Stomach (tissue), 19 donors: ENCODE measurements at places on chromosomes 4 and X. TPM values are rescaled to one million over a fixed set of nuclear protein-coding genes. Genes with fewer than 3 reads are reported as not detected.

HERC5 gene
- 8.4 TPM for total RNA-seq

DNA sequence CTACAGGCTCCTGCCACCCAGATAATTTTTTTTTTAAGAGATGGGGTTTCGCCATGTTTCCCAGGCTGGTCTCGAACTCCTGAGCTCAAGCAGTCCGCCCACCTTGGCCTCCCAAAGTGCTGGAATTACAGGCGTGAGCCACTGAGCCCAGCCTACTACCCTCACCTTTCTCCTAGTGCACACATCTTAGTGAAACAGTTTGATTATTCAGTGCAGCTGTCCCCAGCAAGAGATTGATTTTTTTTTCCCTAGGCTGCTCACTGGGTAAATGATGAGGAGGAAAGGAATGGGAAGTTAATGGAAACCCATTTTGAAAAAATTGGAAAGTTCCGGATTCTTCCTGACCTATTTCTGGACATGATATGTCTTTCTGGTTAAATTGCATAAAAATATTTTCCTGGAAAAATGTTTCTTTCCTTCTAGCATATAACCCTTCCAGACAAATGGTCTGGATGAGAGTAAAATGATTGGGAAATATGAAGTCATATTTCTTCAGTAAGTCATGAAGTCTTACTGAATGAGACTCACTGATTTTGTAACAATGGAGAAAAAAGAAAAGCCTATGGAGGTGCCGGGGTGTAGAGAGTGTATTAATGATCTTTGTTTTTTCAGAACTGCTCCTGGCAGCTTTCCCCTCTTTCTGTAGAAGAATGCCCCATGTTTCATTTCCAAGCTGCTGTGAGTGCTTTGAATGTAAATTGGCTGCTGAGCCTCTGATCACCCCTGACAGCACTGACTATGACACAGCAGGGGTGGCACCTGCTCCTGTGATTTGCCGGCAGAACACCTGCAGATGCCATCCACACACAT, 19.5 kb upstream of the ZNF41 start:
- no peaks in the 10 kb centered on the region for H3K4me1 ChIP-seq
- no peaks in the 10 kb centered on the region for H3K27me3 ChIP-seq
- no peak for DNase-seq
- H3K4me3 ChIP-seq = no peak overlapping the region
- no peak overlapping the region for H3K27ac ChIP-seq
- H3K36me3 ChIP-seq = no peaks in the 10 kb centered on the region

DNA sequence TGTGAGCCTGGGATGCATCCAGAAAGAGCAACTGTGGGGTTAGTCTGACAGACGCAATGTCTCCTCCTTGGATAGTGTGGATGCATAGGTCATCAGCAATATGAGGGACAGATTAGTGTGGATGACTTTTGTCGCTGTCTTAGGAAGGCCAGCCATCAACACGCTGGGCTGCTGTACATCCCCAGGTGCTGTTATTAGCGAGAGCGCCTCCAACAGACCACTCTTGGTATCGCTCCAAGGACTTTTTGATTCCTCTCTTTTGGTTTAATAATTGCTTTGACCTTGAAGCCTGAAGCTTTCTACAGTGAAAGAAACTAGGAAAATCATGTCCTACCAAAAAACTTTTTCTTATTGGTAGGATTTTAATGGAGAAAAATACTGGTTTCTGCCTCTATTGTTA, 76.7 kb downstream of the TMEM131L start:
- H3K36me3 ChIP-seq = no peaks in the 10 kb centered on the region
- no peak overlapping the region for H3K27ac ChIP-seq
- no peak overlapping the region for H3K4me3 ChIP-seq
- DNase-seq = no peak
- H3K4me1 ChIP-seq = peaks cover 8% of the 10 kb centered on the region

EPGN gene
- 0.87 TPM for total RNA-seq

DNA sequence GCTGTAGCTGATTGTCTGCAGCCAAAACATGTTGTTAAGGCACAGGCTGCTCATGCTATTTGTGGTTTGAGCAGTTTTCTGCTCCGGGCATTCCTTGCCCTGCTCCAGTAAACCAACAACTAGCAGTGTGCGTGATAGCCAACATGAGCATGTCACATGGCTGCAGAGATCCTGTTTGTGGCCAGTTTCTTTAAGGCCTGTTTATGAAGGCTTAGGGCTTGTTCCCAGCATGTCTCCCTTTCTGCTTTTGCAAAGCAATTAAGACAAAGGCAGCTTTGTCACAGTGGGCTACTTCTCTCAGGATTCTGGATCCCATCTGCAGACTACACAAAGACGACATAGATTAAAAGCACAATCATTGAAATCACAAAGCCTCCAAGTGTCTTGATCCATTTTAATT, 160.5 kb downstream of the ZNF518B start:
- no peak overlapping the region for H3K27ac ChIP-seq
- H3K4me1 ChIP-seq = peaks cover 11% of the 10 kb centered on the region
- no peaks in the 10 kb centered on the region for H3K27me3 ChIP-seq
- H3K36me3 ChIP-seq = no peaks in the 10 kb centered on the region
- no peak overlapping the region for H3K4me3 ChIP-seq

- no peaks in the 10 kb centered on the region for H3K27me3 ChIP-seq
- no peak for DNase-seq
- H3K4me1 ChIP-seq = no peaks in the 10 kb centered on the region
- H3K36me3 ChIP-seq = no peaks in the 10 kb centered on the region
These were observed 151.7 kb upstream of the RPS6KA6 start for GRCh38 chrX:84339507-84340364.

DNA sequence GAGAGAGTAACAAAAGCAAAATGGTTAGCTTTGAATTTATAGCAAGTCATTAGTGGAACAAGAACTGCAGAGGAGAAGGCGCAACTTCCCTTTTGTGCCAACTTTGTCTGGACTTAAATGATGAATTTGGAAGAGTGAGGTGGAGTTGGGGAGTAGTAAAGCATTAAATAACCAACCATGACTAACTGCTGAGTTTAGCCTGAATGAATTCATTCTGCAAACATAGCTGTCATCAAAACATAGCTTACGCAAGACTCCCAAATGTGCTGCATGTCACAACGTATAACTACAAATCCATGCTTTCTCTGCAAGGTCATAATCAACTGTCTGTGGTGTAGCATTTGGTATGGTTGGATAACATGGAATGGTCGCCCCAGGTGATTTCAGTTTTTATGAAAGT, 75.9 kb upstream of the RPL34 start:
- H3K27me3 ChIP-seq = no peaks in the 10 kb centered on the region
- H3K27ac ChIP-seq = no peak overlapping the region
- DNase-seq = no peak
- no peak overlapping the region for H3K4me3 ChIP-seq

DNA sequence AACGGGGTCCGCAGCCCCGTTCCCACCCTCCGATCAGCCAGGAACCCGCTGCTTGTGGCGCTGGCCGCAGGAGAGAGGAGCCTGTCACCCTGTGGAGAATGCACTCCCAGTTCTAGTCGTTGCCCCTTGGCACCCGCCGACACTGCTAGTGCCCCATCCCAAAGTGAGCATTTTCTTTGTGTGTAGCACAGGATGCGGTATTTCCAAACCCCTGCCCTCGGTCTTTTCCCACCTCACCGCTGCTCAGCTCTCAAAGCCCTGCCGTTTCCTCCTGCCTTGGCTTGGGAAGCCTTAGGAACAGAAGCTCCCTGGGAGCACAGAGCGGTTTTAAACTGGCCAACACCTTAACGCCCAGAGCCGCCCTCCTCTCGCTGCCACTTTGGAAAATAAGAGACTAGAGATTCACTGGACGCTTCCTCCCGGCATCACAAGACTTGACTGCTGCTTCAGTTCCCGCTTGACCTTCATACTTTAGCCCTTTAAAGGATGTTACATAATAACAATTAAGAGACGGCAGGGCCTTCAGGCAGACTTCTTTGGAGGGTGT, 772 bp downstream of the CYP4V2 start:
- peaks cover 19% of the 10 kb centered on the region for H3K36me3 ChIP-seq
- DNase-seq = peak; percentile 35
- peaks cover 41% of the 10 kb centered on the region for H3K4me1 ChIP-seq
- H3K27me3 ChIP-seq = no peaks in the 10 kb centered on the region
- peak overlapping the region; percentile 80 for H3K4me3 ChIP-seq

GRCh38 chr4:6676722-6677558, 16.7 kb upstream of the S100P start:
- H3K4me1 ChIP-seq = peaks cover 47% of the 10 kb centered on the region
- H3K36me3 ChIP-seq = peaks cover 13% of the 10 kb centered on the region
- H3K27ac ChIP-seq = no peak overlapping the region
- no peak overlapping the region for H3K4me3 ChIP-seq
- DNase-seq = no peak

DNA sequence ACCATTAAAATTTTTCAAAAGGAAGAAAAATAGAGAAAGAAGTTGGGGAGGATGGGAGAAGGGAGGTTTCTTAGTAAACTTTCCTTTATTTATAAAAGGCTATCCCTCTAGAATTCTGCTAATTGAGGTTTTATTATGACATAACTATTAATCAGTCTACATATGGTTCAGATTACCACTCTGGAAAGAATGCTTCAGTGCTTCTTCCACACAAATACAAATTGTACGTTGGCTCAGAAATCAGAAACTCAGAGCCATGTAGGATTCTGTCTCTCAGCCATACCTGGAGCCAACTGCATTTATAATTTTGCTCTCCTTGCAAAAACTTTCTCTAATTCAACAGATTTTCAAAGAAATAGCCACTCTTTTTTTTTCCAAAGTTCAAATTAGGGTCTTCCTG, 37.1 kb downstream of the SRPX start:
- no peaks in the 10 kb centered on the region for H3K36me3 ChIP-seq
- no peaks in the 10 kb centered on the region for H3K27me3 ChIP-seq
- no peak overlapping the region for H3K27ac ChIP-seq

DNA sequence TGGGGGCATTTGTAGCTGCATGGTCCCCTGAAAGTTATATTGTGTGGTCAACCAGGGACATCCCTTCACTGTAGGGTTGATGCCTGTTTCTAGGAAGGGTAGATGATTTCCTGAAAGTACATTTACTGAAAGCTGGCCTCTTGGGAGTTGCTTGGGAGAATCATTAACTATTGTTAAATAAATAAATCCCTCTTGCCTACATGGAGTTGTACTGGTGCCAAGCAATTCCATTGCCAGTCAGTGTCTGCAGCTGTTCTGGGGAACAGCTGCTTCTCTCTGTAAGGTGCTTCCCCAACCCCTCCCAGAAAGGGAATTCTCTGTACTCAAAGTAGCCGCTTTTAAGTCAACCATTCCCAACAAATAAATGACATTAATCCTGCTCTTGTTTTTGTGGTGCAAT, 51.1 kb downstream of the C4orf51 start:
- no peak overlapping the region for H3K4me3 ChIP-seq
- peak; percentile 87 for DNase-seq
- peak overlapping the region; percentile 96 for H3K27ac ChIP-seq
- H3K4me1 ChIP-seq = peaks cover 52% of the 10 kb centered on the region
- no peaks in the 10 kb centered on the region for H3K27me3 ChIP-seq

- H3K27me3 ChIP-seq = no peaks in the 10 kb centered on the region
- no peak overlapping the region for H3K27ac ChIP-seq
- H3K36me3 ChIP-seq = no peaks in the 10 kb centered on the region
- no peak overlapping the region for H3K4me3 ChIP-seq
- no peak for DNase-seq
These were observed 35.4 kb upstream of the UGT2A3 start for GRCh38 chr4:68987007-68987406.

RASL11B gene
- 4.9 TPM for total RNA-seq

CFAP99 gene
- total RNA-seq = 0.92 TPM

AMTN gene
- total RNA-seq = not detected

PSAPL1 gene
- 0.45 TPM for total RNA-seq

GRCh38 chr4:10803713-10804343, 119.3 kb upstream of the CLNK start:
- H3K27me3 ChIP-seq = no peaks in the 10 kb centered on the region
- no peaks in the 10 kb centered on the region for H3K4me1 ChIP-seq
- DNase-seq = no peak
- no peak overlapping the region for H3K4me3 ChIP-seq
- no peak overlapping the region for H3K27ac ChIP-seq

DNA sequence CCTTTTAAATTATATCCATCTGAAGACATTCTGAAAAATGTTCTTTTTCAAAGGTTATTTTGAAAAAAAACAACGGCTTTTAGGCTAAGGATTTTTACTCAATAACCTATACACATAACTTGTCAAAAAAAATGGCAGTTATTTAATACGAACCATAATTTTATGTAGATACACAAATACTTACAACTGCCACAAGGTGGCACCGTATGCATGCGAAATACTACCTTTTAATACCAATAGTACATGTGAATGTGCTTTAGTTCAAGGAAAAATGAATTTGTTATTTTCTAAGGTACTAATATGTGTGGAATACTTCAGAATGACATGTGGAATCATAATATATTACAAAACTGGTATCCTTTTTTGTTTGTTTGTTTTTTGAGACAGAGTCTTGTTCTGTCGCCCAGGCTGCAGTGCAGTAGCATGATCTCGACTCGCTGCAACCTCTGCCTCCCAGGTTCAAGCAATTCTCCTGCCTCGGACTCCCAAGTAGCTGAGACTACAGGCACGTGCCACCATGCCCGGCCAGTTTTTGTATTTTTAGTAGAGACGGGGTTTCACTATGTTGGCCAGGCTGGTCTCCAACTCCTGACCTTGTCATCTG, 4.6 kb upstream of the MAD2L1 start:
- H3K4me3 ChIP-seq = no peak overlapping the region
- DNase-seq = no peak
- no peaks in the 10 kb centered on the region for H3K36me3 ChIP-seq
- H3K27ac ChIP-seq = no peak overlapping the region
- no peaks in the 10 kb centered on the region for H3K27me3 ChIP-seq
- H3K4me1 ChIP-seq = peaks cover 27% of the 10 kb centered on the region

DNA sequence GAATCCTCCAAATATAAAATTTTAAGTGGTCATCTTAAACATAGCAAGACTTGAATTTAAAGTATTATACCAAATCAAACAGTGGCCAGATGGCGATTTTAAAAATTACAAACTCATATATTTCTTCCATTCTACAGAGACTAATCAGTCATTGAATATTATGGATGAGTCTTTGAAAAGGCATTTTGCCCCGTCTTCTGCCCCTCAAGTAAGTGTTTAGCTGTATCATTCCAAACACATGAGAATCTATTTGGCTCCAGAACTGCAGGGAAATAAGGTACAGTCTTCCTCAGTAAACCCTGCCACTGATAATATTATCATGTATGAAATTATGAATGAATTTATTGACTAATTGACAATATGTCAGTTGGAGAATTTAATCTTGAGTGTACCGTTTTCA, 191.0 kb downstream of the SLC7A11 start:
- H3K27me3 ChIP-seq = no peaks in the 10 kb centered on the region
- no peak overlapping the region for H3K27ac ChIP-seq
- no peak overlapping the region for H3K4me3 ChIP-seq
- no peak for DNase-seq
- no peaks in the 10 kb centered on the region for H3K36me3 ChIP-seq
- no peaks in the 10 kb centered on the region for H3K4me1 ChIP-seq

- H3K4me3 ChIP-seq = no peak overlapping the region
- DNase-seq = no peak
- no peaks in the 10 kb centered on the region for H3K4me1 ChIP-seq
- no peak overlapping the region for H3K27ac ChIP-seq
- H3K27me3 ChIP-seq = no peaks in the 10 kb centered on the region
These were observed 187.5 kb upstream of the ETNPPL start for GRCh38 chr4:108950158-108950915.
